Activated CD4-positive, alpha-beta T cell treated with anti-CD3 and anti-CD28 coated beads, Interleukin-2, amount 50 U/mL, for 4 hours (primary cell): ENCODE measurements at places on chromosomes 2 and 18.

DNA sequence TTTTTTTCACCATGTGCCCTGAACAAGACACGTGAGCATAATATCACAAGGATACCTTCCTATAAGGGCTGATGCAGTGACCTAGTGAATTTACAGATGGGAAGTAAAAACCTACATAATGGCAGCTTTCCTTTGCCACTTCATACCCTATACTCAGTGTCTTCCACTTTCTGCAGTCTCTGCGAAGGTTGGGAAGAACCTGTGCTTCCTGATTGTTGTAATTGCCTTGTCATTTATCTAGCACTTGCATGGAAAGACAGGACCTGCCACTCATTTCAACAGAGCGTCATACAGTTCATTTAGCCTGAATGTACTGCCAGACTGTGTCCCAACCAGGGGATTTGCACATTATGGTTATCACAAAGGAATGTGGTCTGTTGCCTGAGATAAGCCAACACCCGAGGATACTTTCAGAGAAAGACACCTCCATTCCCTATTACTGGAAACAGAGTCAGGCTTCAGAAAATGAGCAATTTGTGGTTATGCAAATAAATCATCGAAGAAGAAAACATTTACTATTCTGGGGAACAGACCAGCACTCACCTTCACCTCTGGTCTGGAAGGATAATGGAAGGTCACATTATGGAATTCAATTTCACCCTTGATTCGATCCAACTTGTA lies 55.0 kb downstream of the ABCB11 start:
- no peak for DNase-seq

- DNase-seq = no peak
These were observed 247.7 kb downstream of the TPGS2 start for GRCh38 chr18:36580874-36581750.

DNA sequence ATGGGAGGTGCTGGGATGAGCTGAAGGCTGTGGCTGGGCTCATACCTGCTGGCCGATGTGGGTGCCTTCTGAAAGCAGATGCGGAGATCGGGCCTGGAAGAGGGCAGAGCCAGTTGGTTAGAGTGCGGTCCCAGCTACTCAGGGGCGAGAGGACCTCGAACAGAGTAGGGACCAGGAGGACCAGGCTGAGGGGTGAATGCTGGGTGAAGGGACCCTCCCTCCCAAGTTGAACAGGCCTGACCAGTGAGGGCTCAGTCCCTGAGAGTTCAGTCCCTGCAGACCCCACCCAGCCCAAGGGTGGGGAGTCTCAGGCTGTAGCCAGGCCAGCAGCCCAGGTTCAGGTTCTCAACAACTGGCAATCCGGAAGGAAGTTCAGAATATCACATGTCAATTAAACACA lies 232.8 kb upstream of the HS6ST1 start:
- DNase-seq = no peak

DNA sequence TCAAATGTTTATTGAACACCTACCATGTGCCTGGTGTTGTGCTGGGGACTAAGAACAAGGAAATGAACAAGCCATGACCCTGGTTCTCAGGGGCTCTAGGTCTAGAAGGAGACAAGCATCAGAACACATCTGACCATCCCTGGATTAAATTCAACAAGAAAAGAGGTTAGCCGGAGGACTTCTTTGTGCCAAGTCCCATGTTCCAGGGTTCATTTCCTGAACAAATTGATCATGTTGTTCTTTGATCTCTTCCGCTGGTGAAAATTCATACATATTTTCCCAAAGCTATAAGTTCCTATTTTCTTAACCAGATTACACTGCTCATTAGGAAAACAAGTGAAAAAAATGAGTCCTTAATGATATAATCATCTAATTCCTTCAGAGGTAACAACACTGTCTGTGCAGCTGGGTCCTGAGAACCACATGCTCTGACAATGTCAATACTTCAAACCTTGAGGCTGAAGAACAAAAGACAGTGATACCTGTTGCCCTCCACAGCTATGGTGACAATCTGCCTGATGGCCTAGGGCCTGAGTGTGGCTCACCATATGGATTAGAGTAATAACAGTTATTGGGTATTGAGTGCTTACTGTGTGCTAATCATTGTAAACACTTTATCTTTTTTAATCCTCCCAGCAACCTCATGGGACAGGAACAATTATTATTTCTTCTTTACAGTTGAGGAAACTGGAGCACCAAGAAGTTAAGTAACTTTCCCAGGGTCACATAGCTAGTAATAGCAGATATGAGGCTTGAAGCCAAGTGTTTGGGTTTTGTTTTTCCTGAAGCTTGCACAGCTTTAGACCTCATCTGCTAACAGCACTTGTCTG lies 24.6 kb upstream of the INO80C start:
- no peak for DNase-seq

GRCh38 chr2:120253021-120253882 lies 600 bp downstream of the RALB start:
- DNase-seq = no peak

- no peak for DNase-seq
These were observed 67.0 kb downstream of the ZEB2 start for GRCh38 chr2:144452989-144453336.

DNA sequence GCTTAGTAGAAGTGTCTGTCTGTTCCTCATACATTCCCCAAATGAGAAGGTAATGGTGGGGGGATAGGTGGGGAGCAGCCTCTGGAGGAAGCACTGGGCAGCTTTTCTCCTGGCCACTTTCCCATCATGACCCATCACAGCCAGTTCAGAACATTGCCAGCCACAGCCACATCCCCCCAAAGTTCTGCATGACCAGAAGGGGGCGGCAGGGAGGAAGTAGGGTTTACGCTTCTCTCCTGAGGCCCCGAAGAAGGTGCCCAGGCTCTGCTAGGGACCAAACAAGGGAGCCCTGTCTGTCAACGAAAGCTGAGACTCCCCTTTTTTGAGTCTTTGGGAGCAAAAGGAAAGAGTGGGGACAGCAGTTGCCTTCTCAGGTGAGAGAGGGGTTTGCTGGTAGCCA lies 7.7 kb downstream of the IGFBP5 start:
- DNase-seq = no peak

DNA sequence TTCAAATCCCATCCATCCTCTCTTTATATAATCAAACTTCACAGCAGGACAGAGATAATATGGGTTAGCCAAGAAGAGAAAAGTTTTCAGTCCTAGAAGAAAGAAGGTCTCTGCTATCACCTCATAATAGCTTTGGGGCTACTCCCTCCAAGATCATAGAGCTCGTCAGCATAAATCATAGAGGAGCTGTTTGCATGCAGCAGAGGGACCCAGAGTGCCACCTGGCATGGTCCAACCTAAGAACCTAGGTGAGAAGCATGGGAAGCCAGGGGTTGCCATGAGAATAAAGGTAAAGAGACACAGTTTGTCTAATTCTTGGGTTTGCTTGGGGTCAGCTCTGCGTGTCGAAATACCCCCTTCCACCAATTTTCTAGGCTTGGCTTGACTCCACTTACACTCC lies 87.1 kb upstream of the CYP1B1 start:
- no peak for DNase-seq

GRCh38 chr2:224596289-224596688 lies 11.1 kb upstream of the CUL3 start:
- no peak for DNase-seq

GRCh38 chr18:3689091-3689490 lies 239.1 kb downstream of the TGIF1 start:
- no peak for DNase-seq

DNA sequence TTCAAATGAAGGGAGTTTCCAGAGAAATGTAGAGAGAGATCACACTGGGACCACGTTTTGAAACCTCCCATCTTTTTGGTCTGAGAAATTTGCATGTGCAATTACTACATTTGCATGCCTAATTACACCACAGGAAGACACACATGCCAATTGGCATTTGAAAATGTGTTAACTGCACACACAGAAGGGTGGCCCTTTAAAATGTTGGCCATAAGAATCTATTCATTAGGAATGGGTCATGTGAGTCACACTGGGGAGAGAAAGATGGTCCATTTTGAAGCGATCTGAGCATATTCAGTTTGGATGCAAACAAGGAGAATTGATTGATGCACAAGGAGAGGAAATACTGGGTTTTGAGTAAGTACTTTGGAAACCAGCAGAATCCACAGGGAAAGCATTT lies 1407.1 kb upstream of the ACVR2A start:
- no peak for DNase-seq

GRCh38 chr18:36350839-36351469 lies 53.4 kb downstream of the FHOD3 start:
- no peak for DNase-seq

GRCh38 chr2:30772021-30772705 lies 35.1 kb downstream of the CAPN13 start:
- DNase-seq = no peak

- no peak for DNase-seq
These were observed 122.6 kb downstream of the SMAD7 start for GRCh38 chr18:48828194-48828545.

DNA sequence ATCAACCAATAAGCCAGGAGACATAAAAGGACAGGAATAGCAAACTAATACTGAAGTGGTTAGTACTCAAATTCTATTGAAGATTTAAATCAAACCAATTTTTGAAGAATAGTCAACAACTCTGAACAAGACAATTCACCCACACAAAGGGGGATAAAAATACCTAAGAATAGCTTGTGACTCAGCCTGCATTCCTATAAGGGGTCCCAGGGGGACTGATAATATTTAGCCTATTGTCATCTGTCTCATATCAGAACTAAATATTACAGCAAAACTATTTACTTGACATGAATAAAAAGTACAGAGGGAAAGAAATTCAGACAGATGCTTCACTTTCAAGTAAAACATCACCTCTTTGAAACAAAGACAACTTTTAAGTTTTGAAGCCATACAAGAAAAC lies 7.7 kb downstream of the ITSN2 start:
- DNase-seq = no peak

GRCh38 chr18:45303026-45303425 lies 312.2 kb upstream of the SLC14A2 start:
- DNase-seq = no peak

DNA sequence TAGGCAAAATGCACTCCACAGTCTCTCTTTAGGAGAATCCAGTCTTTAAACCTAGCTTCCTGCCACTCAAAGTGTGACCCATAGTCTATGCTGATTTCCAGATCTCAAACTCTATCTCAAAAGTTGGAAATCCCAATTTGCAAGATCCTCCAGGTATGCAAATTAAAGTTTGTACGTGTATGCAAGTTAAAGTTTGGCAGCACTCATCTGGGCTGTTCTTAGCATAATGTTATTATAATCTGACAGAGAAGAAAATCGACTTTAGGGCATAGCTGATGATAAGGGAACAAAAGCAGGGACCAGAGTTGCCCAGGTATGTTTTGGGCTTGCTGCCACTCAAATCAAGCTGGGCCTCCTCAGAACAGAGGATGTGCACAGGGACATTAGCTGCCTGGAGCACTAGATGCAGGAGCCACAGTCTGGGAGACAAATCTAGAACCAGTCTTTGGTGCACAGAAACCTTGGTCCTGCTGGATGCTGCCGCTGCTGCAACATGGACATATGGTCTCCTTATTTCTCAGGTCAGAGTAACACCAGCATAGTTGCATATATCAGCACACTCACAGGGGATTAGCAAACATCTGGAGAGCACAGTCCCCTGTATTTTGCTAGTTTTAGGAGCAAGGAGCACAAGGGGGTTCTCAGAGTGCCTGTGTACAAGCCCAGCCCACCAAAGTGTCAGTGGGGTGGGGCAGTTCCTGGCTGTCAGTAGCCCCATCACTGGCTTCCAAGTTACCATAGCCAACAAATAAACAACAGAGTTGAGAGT lies 242.6 kb downstream of the TTC32 start:
- DNase-seq = no peak

GRCh38 chr2:36329251-36329650 lies 26.3 kb upstream of the CRIM1 start:
- no peak for DNase-seq

GRCh38 chr2:120736624-120737339 lies 1.1 kb downstream of the GLI2 start:
- DNase-seq = no peak
